ENCODE measurements at places on chromosomes 1 and 21.

- no peaks in the 10 kb centered on the region for H3K27me3 ChIP-seq
- H3K4me1 ChIP-seq = no peaks in the 10 kb centered on the region
- DNase-seq = no peak
- no peaks in the 10 kb centered on the region for H3K36me3 ChIP-seq
- H3K4me3 ChIP-seq = no peak overlapping the region
- H3K27ac ChIP-seq = no peak overlapping the region
Measured at GRCh38 chr1:101152633-101153032, 84.2 kb upstream of the S1PR1 start.

GRCh38 chr21:35358008-35358407, 308.9 kb upstream of the RUNX1 start:
- no peaks in the 10 kb centered on the region for H3K4me1 ChIP-seq
- no peak overlapping the region for H3K4me3 ChIP-seq
- H3K27me3 ChIP-seq = peaks cover 5% of the 10 kb centered on the region
- H3K27ac ChIP-seq = no peak overlapping the region
- no peak for DNase-seq

GRCh38 chr1:230852959-230853358, 15.4 kb downstream of the C1orf198 start:
- H3K4me3 ChIP-seq = no peak overlapping the region
- peaks cover 60% of the 10 kb centered on the region for H3K4me1 ChIP-seq
- no peak overlapping the region for H3K27ac ChIP-seq
- no peaks in the 10 kb centered on the region for H3K27me3 ChIP-seq
- no peak for DNase-seq

DNA sequence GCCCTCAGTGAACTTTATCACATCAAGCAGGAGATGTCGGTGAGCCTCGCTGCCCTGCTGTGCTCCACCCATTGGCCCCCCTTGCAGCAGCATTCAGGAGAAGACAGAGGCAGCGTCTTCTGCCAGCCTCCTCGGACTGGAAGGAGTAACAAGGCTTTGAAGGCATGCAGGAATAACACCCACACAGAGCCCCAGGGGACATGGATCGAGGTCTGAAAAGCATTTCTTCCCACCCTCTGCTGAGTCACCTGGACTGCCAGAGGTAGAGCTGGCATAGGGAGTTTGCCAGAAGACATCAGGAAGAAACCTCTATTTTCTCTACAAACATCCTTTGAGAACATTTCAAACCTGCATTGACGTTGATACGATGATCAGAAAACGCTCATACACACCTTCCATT, 42.9 kb downstream of the COL18A1 start:
- no peak overlapping the region for H3K4me3 ChIP-seq
- DNase-seq = no peak
- peaks cover 55% of the 10 kb centered on the region for H3K36me3 ChIP-seq
- H3K27me3 ChIP-seq = peaks cover 3% of the 10 kb centered on the region

DNA sequence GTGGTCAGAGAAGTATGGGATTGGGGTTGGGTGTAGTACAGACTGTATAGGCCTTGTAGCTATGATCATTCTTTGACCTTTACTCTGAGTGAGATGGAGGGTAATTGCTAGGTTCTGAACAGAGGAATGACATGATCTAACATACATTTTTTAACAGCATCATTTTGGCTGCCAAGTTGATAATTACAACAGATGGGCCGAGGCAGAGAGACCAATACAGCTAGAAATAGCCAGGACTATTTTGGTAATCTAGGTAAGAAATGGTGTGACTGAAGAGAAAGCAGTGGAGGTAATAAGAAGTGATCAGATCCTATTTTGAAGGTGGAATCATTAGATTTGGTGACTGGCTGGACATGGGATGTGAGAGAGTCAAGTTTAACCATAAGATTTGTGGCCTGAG, 43.5 kb downstream of the RPAP2 start:
- H3K27ac ChIP-seq = peak overlapping the region; percentile 24
- DNase-seq = no peak
- H3K4me3 ChIP-seq = no peak overlapping the region
- no peaks in the 10 kb centered on the region for H3K27me3 ChIP-seq

- H3K4me3 ChIP-seq = no peak overlapping the region
- H3K36me3 ChIP-seq = peaks cover 92% of the 10 kb centered on the region
- H3K27me3 ChIP-seq = peaks cover 7% of the 10 kb centered on the region
- no peak for DNase-seq
Measured at GRCh38 chr1:245645894-245646293, 491.1 kb downstream of the KIF26B start.

DNA sequence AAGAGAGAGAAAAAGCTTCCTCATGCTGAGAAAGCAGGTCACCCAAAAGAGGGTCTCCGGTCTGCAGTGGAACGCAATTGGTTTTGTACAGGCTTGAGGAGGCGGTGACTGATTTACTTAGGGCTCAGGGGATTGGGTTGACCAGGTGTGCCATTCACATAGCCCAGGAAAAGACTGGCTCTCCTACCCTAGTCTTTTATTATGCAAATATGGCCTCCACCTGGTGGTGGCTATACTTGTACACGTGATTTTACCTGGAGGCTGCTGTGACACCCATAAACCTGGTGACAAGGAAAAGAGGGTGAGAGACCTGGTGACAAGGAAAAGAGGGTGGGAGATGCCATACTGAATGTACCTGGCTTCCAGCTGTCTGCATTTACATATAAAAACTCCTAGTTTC, 49.9 kb downstream of the DNTTIP2 start:
- H3K27ac ChIP-seq = no peak overlapping the region
- H3K36me3 ChIP-seq = peaks cover 46% of the 10 kb centered on the region
- no peak overlapping the region for H3K4me3 ChIP-seq
- H3K27me3 ChIP-seq = peaks cover 2% of the 10 kb centered on the region
- DNase-seq = no peak

DNA sequence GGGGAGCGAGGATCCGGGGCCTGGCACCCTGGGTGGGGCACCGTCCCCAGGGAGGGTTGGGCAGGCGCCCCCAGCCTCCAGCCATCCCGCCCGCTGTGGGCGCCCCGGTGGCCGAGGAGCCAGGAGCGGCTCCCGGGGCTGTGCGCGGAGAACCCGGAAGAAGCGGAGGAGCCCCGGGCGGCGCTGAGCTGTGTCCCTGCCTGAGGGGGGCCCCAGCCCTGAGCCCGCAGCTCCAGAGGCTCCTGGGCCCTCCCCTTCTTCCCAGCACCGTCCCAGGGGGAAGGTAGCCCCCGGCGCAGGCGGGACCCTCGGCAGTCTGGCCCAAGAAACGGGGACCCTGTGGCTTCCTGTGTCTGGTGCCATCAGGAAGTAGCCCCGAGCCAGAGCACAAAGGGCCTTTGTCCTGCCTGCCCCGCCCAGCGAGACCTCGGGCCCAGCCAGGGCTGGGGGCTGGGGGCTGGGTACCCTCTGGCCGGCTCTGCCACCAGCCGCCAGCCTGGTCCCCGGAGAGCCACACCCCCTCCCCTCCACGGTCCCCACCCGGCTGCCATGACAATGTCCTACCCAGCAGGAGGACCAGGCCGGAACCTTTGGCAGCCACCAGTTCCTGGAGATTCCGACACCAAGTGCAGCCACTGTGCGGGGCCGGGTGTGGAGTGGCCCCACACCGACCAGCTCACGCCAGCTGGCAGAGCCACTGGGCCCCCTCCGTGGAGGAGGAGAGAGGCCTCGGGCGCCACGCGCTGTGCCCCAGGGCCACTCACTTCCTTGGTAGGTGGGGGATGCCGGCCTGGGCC, 15.6 kb upstream of the TTLL10 start:
- peaks cover 9% of the 10 kb centered on the region for H3K36me3 ChIP-seq
- DNase-seq = peak; percentile 44
- no peaks in the 10 kb centered on the region for H3K4me1 ChIP-seq
- H3K27me3 ChIP-seq = peaks cover 9% of the 10 kb centered on the region
- H3K27ac ChIP-seq = no peak overlapping the region
- H3K4me3 ChIP-seq = no peak overlapping the region

DNA sequence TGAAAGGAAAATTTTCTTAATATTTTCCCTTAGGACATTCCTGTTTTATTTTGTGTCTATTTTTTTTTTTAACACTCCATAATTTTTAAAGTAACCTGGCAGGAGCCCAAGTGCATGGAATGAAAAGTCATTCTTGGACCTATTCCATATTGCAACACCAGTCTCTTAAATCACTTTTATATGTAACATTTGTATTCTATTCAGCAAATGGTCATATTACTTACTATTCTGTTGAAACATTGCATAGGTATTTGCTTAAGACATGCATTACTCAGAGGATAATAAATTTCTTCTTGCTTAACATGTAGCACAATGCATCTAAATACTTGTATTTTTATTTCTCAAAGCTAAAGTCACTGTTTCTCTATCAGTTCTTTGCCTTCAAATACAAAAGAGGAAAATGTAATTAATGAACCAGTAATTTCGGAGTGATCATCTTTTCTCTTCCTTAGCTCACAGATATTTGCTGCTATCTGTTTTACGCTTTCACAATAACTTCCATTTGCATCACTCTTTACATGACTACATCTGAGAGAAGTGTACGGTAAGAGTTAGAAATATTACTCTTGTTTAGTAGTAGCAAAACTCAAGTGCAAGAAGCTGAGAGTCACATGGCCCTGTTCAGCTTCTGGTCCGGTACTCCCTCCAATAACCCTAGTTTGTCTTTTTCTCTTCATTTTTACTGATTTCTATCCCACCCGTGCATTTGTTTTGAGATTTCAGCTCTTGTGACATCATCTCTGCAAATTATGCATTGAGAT, 394.8 kb downstream of the USP25 start:
- no peaks in the 10 kb centered on the region for H3K27me3 ChIP-seq
- no peaks in the 10 kb centered on the region for H3K4me1 ChIP-seq
- no peak for DNase-seq
- H3K27ac ChIP-seq = no peak overlapping the region

GRCh38 chr1:175826705-175827104, 83.3 kb upstream of the TNR start:
- H3K4me1 ChIP-seq = no peaks in the 10 kb centered on the region
- no peaks in the 10 kb centered on the region for H3K36me3 ChIP-seq
- H3K27me3 ChIP-seq = peaks cover 16% of the 10 kb centered on the region
- H3K4me3 ChIP-seq = no peak overlapping the region

DNA sequence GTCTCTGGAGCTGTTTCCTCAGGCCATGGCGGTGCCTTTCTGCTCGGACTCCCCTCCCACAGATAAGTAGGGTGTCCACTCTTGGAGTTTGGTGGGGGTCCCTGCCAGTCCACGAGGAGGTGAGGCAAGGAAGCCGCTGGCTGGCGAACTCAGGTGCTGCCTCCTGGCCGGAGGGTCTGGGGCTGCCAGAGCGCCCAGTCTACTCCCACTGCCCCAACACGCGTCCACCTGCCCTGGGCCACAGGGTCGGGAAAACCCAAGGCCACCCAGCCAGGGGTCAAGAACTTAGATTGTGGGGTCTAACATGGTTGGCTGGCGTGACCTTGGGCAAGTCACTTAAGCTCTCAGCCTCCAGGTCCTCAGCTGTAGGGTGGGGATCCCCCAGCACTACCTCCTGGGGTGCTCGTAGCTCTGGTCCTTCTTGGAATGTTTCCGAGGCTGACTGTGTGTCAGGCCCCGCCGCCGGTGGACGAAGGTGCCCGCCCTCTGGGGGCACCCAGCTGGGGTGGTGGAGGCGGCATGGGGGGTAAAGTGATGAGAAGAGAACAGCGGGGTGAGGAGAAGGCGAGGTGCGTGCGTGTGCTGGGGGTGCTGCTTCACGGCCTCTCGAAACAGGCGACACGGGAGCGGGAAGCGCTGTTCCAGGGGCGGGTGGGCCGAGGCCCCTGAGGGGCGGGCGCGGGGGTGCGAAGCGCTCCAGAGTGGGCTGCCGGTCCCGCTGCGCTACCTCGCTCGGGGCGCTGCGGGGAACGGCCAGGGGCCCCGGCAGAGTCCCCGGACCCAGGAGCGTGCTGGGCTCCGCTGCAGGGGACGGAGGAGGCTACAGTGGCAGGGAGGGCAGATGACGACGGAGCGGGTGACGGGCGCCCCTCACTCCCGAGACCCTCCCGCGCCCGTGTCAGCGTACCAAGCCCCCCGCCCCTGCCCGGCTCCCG, 1.2 kb downstream of the SH2D5 start:
- H3K27ac ChIP-seq = no peak overlapping the region
- peaks cover 67% of the 10 kb centered on the region for H3K27me3 ChIP-seq
- peak overlapping the region; percentile 70 for H3K4me3 ChIP-seq
- peaks cover 27% of the 10 kb centered on the region for H3K4me1 ChIP-seq
- no peak for DNase-seq

DNA sequence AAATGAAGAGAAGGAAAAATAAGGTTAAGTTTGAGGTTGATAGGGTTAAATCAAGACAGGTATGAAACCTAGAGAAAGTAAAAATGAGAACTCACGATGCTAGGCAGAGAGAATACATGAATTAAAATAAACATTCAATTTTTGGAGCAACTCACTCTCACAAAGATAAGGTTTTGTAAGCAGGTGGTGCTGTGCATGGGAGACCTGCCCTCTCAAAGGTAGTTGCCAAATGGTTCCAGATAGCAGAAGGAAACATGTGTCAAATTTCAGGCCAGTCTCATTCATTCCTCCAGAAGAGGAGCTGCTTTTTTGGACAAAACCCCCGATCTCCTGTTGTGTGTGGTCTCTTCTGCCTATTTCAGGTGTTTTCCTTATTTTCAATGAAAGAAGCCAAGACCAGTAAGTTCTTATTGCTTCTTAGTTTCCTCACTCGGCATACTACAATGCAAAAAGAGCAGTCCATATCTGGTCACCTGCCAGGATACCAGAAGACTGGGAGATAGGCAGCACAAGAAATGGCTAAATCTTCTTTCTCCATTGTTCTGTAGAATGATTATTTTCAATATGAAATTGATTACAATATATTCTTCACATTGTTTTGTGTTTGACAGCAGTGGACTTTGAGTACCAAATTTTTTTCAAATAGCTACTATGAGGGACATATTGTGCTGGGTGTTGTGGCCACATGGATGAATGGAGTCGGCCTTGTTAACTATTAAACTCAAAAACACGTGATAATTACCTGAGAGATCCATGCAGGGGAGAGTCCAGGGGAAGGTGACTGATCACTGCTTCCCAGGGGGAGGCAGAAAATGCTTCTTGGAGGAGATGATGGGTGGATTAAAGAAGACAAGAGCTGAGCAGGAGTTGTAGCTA, 3.6 kb downstream of the CR1L start:
- DNase-seq = no peak
- H3K4me3 ChIP-seq = no peak overlapping the region
- peak overlapping the region; percentile 2 for H3K27ac ChIP-seq

DNA sequence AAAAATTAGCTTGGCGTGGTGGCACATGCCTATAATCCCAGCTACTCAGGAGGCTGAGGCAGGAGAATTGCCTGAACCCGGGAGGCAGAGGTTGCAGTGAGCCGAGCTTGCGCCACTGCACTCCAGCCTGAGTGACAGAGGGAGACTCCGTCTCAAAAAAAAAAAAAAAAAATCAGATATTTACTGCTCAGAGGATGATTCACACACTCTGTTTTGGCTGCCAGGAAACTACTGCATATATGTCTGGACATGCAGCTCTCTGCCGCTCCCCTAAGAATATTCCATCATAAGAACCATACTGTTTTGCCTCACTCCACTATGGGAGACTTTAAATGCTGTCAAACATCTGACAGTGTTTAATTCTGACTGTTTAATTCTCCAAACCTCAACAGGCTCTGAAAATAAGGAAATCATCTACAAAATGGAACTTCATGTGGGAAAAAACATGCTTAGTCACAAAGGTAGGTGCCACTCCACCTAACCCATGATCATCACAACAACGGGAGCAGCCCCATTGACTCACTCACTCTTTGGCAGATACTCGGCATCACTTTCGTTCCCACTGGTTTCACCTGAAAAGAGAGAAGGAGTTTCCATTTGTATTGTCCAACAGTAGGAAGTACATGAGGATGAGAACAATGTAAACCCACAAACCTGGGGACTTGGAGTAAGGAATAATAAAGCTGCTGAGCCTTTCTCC, 29.3 kb upstream of the BCAS2 start:
- no peak overlapping the region for H3K27ac ChIP-seq
- no peaks in the 10 kb centered on the region for H3K4me1 ChIP-seq
- no peaks in the 10 kb centered on the region for H3K36me3 ChIP-seq
- no peaks in the 10 kb centered on the region for H3K27me3 ChIP-seq
- no peak overlapping the region for H3K4me3 ChIP-seq
- no peak for DNase-seq
